ENCODE measurements at places on chromosomes 12 and 14.

- no peak for DNase-seq
These were observed 41.2 kb downstream of the TMEM116 start for GRCh38 chr12:111971800-111972199.

DNA sequence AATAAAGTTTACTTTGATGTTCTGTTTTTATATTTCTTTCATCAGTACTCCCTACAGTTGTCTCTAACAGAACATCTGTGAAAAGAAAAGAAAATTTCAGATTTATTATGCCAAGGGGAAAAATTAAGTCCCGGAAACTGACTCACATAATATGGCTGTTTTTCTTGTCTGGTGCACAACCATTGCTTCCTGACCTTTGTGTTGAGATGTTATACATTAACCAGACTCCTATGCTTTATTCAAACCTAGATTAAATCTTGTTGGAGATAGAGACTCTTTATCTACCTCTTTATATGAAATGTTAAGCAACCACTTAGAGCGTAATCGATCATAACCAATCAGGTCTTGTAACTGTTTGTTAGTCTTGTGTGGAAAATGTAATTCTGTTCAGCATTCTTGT, 37.6 kb upstream of the BICD1 start:
- DNase-seq = peak; percentile 17

GRCh38 chr12:50017641-50018040, 7.7 kb downstream of the RACGAP1 start:
- no peak for DNase-seq

DNA sequence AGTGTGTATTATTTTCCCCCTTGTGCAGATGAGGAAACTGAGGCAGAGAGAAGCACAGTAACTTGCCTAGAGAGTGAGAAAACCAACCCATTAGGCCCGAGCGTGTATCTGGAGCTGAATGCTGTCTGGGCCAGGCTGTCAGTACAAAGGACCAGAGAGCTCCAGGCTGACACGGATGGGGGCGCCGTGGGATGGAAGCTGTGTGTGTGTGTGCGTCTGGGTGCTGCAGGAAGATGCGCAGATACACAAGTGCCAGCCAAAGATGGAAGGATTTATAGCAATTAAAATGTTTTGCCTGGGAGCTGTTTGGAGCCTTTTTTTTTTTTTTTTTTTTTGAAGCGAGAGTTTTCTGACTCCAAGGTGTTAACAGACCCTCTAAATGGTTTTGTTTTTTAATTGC, 53.7 kb upstream of the GPATCH2L start:
- no peak for DNase-seq

DNA sequence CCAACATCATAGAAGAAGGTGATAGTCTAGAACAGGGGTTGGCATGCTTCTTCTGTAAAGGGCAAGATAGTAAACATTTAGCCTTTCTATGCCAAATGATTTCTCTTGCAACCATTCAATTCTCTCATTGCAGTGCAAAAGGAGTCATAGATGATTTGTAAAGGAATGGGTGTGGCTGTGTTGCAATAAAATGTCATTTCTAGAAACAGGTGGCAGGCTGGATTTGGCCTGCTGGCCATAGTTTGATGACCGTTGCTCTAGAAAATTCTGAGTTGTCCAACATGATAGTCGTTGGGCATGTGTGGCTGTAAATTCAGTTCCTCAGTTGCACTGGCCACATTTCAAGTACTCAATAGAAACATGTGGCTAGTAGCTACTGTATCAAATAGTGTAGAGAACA, 21.7 kb downstream of the SMCO2 start:
- no peak for DNase-seq

- no peak for DNase-seq
These were observed 73.3 kb downstream of the NDUFA12 start for GRCh38 chr12:94930216-94930654.

DNA sequence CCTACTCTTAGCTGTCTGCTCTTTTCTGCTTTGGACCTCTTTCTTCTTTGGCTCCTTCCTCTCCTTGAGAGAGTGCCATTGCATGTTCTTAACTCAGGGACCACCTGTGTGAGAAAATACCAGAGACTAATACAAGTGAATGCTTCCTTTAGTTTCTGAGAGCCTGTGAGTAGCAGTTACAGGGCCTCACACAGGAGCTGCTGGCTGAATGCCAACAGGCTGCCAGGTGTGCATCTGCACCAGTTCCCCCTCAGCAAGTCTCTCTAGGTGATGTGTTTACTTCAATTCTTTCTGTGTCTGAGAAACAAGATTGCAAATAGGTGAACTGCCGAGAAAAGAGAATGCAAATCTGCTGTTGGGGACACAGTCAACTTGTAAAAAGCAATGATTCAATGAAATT, 108.2 kb downstream of the STXBP6 start:
- DNase-seq = no peak

- no peak for DNase-seq
These were observed 75.3 kb upstream of the ZDHHC17 start for GRCh38 chr12:76688631-76689030.

GRCh38 chr12:55385891-55386290, 14.4 kb upstream of the OR6C65 start:
- no peak for DNase-seq

DNA sequence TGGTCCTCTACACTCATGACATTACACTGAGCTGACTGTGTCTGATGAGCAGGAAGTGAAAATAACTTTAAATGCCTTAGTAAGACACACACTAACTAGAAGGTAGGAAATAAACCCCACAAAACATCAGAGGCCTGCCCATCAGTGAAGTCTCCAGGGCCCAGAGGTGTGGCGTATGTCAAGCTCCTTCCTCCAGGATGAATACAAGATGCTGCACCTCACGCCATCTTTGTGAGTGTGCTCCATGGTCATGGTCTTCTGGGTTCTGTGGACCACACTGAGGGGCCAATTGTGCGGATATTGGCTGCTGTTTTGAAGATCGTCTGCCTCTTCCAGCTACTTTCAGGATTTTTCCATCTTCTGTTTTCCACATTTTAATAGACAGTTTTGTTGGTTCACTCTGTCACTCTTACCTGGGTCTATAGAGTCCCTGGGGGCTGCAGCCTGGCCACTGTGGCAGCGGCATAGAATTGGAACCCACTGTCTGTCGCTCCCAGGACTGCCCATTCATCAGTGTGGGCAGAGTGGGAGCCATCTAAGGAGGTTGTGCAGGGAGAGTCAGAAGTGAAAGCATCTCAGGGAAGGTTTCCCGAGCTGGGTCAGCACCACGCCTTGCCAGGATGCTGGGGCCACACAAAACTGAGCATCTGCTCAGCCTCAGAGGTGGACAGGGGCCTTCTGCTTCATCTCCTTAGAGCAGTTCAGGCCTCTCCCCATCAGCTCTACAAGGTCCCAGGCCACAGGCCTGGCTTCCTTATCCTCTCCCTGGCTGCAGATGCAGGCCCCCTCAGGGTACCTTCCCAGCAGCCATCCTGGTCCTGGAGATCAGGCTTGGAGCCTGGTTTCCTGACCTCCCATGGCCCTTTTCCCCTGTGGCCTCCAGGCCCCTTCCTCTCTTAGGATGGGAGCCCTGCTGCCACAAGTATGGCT, 57.5 kb upstream of the C14orf180 start:
- DNase-seq = no peak

DNA sequence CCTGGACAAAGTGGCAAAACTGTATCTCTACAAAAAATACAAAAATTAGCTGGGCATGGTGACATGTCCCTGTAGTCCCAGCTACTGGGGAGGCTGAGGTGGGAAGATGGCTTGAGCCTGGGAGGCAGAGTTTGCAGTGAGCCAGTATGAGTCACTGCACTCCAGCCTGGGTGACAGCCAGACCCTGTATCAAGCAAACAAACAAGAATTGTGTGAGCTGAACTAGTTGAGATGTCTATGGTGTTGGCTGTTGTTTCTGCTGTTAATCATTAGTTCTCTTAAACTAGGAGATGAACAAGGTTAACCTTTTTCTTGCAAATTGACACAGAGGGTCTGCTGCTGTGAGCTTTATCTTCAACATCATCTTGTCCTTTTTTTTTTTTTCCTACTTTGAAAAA, 23.6 kb downstream of the RASSF3 start:
- no peak for DNase-seq

- DNase-seq = no peak
These were observed 24.0 kb downstream of the KITLG start for GRCh38 chr12:88556213-88556774.

GRCh38 chr14:104103446-104104075, 18.1 kb downstream of the ASPG start:
- DNase-seq = no peak

DNA sequence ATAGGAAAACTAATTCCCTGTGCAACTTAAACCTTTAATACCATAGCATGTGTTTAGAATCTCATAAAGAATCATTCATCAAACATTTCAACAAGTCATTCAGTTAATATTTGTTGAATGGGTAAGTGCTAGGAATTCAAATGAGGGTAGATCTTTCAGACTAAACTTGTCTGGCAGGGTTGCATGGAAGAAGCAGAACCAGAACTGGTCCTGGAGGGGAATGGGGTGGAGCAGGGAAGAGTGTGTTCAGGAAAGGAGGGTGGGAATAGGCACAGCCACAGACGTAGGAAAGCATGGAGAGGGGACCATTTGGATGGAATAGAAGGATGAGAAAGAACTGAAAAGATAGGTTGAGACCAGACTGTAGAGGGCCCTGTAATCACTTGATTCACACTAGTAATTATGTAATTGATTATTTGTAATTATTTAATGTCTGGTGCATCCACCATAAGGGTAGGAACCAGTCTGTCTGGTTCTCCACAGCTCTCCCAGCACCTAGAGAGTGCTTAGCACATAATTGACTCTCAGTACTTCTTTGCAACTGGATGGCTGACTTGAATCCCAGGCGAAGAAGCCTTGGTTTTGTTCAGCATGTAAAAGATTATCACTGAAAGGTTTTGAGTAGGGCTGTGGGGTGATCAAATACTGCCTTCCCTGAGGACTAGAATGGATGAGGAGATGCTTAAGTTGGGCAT, 3.0 kb upstream of the MAP3K9 start:
- no peak for DNase-seq

DNA sequence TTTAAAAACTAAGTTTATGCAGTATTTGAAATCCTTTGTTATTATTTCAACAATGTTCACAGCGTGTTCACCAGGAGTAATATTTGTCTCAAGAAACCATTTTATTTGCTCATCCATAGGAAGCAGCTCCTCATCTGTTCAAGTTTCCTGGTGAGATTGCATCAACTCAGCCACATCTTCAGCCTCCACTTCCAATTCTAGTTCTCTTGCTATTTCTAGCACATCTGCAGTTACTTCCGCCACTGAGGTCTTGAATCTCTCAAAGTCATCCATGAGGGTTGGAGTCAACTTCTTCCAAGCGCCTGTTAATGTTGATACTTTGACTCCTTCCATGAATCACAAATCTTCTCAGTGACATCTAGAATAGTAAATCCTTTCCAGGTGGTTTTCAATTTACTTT, 18.0 kb downstream of the CLEC9A start:
- no peak for DNase-seq

DNA sequence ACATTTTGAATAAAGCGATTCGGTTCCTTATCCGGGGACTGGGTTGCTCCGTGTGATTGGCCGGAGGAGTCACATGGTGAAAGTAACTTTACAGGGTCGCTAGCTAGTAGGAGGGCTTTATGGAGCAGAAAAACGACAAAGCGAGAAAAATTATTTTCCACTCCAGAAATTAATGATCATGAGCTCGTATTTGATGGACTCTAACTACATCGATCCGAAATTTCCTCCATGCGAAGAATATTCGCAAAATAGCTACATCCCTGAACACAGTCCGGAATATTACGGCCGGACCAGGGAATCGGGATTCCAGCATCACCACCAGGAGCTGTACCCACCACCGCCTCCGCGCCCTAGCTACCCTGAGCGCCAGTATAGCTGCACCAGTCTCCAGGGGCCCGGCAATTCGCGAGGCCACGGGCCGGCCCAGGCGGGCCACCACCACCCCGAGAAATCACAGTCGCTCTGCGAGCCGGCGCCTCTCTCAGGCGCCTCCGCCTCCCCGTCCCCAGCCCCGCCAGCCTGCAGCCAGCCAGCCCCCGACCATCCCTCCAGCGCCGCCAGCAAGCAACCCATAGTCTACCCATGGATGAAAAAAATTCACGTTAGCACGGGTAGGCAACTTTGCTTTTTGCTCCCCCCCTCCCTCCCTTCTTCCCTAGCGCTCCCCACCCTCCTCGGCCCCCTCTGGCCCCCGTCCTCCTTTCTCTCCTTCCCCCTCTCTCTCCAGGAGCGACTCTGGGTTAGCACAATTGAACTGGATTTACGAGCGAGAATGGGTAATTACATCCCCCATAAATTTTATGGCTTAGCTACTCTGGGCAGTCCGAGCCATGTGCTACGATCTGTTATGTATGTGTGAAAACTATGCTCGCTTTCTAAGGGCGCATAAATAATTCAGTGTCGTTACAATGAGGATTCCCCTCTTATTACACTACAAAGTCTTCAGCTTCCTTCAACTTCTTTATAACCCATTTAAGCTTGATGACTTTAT, at the start of gene HOXC4:
HOXC4 (plus strand) TSS at position 85 of the 991 bp plus-strand sequence; CDS start at position 173, 88 bp downstream.
- peak; percentile 80 for DNase-seq

DNA sequence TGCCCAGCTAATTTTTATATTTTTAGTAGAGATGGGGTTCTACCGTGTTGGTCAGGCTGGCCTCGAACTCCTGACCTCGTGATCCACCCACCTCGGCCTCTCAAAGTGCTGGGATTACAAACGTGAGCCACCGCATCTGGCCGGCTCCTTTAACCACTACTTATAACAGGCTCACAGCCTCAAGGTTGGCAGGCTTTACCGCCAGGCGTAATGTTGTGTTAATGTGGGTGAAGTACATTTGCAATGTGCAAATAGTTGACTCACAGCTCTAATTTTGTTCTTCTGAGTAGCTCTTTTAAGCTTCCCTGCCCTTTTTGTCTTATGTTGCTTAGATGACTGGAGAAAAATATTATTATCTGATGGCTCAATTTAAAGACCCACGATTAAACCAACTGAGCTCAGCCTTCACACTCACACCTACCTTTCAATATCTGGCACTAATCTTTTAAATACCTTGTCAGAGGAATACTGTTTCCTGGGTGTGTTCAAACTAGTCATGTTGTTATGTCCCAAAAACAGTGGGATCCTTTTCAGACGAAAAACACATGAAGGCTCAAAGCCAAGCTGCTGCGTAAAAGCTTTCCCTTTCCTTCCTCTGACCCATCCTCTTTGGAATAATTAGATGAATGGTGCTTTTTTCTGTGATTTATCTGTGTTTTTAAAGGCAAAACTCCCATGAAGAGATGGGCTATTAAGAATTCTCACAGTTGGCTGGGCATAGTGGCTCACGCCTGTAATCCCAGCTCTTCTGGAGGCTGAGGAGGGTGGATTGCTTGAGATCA, 57.2 kb upstream of the USP44 start:
- no peak for DNase-seq

GRCh38 chr14:104559804-104560585, 19.6 kb upstream of the C14orf180 start:
- no peak for DNase-seq
